ENCODE measurements at places on chromosomes 13 and 19.
A peak's percentile ranks its signal among the peaks of the same experiment; 100 is the strongest.

DNA sequence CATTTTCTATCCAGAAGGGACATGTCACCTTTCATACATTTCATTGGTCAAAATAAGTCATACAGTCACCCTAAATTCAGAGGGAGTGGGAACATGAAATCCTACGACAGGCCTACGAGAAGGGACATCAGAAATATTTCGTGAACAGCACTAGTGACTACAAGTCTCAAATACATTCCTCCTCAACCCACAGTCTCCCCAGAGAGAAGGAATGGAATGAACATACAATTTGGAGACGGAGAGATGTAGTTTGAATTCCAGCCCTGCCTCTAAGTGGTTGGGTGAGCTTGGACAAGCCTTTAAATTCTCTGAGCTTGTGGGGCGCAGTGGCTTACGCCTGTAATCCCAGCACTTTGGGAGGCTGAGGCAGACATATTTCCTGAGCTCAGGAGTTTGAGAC lies 9.9 kb downstream of the SERTM1 start:
- no peak for DNase-seq

GRCh38 chr13:71320452-71320851 lies 546.6 kb downstream of the DACH1 start:
- DNase-seq: peak; percentile 70

GRCh38 chr19:11880598-11880997 lies 7.0 kb upstream of the ZNF69 start:
- DNase-seq: no peak

- no peak for DNase-seq
Observed at GRCh38 chr13:40786568-40786996, 2.8 kb upstream of the SLC25A15 start.

GRCh38 chr13:20998649-20999415 lies 62.6 kb downstream of the LATS2 start:
- DNase-seq: no peak

DNA sequence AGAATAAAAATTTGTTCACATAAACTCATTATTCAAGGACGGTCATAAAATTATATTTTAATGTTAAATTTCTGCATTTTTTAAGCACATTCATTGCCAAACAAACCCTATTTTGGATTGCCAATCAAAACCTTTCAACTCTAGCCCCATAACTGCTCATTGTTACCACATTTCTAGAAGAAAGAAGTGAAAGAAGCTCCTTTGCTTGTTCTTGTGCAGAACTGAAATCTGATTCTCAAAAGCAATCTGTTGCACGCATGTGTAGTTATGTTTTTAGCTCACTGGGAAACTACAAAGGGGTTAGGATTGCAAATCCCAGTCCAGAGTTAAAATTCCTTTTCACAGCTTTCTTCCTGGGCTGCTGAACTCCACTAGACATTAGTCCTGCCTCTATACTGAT lies 109.5 kb upstream of the MIR17HG start:
- DNase-seq: no peak

DNA sequence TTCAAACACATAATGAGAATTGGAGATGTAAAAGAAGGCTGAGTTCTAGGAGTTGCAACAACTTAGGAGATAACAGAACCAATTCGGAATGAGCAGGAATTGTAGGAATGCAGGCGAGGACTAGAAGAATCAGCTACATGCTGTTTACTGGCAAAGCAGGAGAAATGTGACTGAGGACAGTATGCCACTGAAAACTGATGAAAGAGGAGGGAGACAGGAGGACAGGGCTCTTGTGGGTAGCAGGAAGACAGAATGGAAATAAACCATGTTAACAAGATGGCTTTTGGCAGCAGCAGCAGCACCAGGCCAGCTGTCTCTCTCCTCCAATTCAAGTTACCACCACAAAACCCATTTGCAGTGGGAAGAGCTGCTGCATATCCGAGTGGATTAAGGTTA lies 91.0 kb upstream of the SLC15A1 start:
- no peak for DNase-seq

All from hematopoietic multipotent progenitor cell treated with erythropoietin and hydrocortisone succinate and interleukin-3 and kit ligand, for 6 days (in vitro differentiated cells).